ENCODE measurements at places on chromosomes 3 and 15.

- DNase-seq: no peak
Observed at GRCh38 chr3:29281344-29282241, 722 bp downstream of the RBMS3 start.

- DNase-seq: no peak
Observed at GRCh38 chr3:100426067-100426682, 24.8 kb downstream of the LNP1 start.

DNA sequence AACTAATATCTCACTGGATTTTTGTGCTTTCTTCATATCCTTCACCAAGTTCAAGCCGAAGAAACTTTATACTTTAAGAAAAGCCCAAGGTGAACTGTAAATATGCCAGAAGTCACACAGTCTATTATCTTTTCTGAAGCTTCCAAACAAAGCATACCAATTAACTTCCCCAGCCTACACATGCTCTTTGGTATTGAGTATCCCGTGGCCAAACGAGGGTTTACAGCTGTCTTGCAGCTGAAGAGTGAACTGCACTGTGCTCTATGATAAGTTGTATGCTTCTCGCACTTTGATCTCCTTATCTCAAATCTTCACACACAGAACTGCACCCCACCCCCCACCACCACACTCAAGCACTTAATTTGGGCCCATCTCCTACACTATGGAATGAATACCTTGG is 215.6 kb upstream of the VEPH1 start:
- no peak for DNase-seq

- DNase-seq: no peak
Observed at GRCh38 chr3:117674321-117674720, 964.7 kb downstream of the TUSC7 start.

GRCh38 chr15:38899300-38899699 is 334.7 kb upstream of the RASGRP1 start:
- no peak for DNase-seq

DNA sequence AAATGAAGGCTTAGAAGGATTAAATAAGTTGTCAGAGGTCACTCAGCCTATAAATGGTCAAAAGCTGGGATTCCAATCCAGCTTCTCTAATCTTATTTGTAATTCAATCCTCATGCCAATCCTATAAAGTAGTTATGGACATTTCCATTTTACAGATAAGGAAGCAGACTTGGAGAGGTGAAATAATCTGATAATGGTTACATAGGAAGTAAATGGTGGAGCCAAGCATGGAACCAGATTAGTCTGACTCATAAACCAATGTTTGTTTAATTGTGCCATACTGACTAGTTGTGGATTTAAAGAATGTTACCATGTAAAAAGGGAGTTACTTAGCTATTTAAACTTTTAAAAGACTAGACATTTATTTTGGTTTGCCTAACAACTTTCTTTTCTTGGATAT is 59.7 kb downstream of the KCNAB1 start:
- no peak for DNase-seq

DNA sequence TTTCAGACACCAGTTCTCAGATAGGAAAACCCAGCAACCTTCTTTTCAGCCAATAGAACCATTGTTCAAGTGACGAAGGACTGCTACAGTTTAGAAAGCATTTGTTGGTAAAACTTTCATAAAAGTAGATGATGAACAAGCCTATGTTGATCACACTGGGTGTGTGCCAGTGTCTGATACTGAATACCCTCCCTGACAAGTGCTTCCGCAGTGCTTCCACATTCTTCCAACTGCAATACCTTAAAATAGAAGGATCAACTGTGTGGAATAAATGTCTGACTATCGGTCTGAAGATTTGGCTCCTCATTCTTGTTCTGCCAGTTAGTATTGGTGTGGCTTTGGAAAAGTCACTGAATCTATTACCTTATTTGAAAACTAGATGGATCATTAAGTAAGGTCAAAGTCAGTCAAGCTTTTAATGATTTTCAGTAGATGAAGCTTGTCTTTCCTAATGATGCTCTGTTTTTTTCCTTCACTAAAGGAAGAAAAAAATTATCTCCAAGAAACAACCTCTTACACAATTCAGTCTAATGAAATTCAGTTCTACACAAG is 479.4 kb upstream of the CBLB start:
- DNase-seq: no peak

DNA sequence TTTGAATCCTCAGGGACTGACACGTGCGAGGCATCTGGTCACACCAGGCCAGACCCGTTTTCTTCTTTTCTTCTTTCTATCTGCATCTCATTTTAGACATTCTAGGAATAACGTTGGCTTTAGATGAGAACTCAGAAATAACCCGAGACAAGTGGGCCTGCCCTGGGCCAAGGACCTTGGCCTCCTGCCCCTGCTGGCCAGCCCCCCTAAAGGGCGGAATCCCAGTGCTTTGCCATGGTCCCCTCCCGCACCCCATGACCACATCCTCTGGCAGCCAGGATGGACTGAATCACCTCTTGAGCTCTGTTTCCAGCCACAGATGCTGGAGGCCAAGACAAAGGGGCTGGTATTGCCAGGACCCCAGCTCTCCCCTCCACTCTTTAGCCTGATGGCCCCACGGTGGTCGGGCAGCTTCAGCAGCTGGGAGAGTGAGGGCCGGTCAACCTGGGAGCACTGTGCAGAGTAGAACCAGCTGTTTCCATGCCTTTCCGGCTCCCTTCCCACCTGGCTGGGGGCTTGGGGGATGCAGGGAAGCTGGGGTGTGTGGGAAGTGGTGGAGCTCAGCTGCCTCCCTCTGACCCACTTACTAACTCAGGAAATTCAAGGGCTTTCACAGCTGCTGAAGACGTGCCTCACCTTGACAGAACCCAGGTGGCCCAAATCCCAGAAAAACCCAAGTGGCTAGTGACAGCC is 190.9 kb downstream of the FAM43A start:
- DNase-seq: no peak

GRCh38 chr3:190044142-190044541 is 76.6 kb downstream of the P3H2 start:
- DNase-seq: no peak

GRCh38 chr3:49725906-49726681 is 2.3 kb upstream of the GMPPB start:
- no peak for DNase-seq

DNA sequence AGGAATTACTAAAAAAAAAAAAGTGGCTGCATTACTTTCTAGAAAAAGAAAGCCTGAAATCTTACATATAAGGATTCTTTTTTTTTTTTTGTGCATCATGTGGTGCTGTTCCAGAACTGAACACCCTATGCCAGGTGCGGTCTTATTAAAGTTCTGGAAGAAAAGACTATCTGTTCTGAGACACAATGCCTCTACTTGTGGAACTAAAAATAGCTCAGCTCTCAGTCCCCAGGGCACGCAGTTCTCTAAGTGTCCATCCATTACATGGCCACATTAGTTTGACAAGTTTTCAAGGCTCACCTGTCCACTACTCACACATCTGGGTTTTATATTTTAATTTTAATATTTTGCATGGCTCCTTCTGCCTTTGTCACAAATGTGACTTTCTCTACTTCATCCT is 126.6 kb upstream of the ADAMTS9 start:
- no peak for DNase-seq
